ENCODE measurements at places on chromosomes 6 and 20.

DNA sequence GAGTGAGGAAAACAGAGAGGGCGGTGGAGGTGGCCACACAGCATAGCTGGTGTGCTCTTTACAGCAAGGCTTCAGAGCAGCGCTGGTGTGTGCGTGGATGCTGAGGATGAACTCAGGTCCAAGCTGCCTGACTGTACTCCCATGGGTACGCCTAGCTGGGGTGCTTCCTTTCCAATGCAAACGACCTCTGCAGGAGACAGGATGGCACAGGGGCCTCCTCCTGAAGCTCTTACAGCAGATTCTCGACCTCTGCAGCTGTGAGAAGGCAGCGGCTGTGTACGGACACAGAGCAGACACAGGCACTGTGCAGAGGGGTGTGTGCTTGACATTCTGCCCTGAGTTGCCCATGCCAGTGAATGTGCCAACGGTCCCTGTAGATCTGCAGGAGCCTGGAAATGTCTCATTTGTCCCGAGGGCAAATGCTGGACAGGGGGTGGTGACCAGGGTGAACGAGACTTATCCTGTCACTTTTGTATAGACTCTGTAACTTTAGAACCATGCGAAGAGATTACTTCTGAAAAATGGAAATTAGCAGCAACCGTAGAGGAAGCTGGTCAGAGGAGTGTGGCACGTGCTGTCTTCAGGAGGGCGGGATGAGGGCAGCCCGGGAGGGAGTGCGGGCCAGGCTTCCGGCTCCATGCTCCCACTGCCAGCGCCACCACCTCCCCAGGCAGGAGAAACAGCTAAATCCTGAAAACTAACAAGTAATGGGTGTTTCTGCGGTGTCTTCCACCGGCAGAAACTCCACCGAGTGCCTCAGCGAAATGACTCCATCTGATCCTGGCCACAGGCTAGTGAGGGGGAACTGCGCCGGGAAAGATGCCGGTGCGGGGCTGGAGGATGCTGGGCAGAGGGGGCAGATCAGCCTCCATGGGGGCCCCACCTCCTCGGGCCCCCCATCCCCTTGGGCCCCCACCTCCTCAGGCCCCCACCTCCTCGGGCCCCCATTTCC lies 120.9 kb upstream of the RPS6KA2 start:
- DNase-seq = no peak

DNA sequence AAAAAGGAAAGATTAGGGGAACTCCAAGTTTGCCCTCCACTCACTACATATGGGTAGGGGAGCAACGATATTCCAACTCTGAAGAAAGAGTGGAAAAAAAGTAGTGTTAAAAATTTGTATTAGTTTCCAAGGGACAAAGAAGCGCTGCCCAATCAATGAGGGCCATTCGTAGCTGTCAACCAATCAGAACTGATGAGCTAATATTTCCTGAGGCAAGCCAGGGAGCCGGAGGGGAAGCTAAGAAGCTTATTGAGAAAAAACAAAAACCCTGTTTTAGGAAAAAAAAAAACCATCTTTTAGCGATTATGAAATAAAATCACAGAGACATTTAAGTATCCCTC lies 59.5 kb downstream of the TRIM38 start:
- DNase-seq = no peak

DNA sequence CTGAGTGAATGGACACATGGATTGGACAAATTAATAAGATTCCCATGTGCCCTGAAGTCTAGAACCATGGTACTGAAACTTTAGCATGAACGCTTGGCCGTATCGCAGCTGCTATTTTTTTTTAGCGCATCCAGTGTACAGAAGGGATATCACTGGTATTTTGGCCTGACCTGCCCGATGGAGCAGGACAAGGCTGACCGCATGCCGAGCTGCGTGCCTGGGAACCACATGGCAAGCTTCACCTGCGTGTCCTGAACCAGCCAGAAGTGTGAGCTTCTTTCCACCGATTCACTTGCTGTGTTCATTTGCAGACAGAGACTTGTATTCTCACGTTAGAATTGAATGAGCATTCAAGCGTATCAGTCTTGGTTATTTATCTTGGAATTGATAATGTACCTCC lies 145.7 kb downstream of the CDH4 start:
- DNase-seq = no peak

DNA sequence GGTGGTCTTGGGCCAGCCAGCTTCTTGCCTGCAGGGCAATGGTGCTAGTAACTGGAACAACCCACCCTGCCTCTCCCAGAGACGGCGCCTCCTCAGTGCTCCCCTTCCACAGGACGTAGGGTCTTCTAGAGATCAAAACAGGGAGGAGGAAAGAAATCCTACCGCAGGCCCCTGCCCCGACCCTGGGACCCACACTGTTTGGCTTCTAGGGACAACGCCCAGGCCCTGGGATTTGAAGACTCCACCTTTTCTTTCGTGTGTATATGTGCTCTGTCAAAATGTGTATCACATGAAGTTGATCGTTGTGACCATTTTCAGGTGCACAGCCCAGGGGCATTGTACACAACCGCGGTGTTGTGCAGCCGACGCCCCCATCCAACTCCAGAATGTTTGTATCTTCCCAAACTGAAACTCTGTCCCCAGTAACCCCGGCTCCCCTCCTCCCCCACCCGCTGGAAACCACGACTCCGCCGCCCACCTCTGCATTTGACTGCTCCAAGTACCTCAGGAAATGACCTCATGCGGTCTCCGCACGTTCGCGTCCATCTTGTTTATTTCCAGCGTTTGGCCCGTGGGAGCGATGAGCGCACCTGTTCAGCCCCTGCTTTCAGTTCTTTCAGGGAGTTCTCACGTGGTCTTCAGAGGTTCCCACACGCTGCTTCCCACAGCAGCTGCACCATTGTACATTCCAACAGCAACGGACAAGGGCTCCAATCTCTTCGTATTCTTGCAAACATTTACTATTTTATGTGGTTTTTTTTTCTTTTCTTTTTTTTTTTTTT lies 3.4 kb upstream of the BHLHE23 start:
- DNase-seq = no peak

- no peak for DNase-seq
Observed at GRCh38 chr20:23242556-23243180, 107.9 kb upstream of the NXT1 start.

DNA sequence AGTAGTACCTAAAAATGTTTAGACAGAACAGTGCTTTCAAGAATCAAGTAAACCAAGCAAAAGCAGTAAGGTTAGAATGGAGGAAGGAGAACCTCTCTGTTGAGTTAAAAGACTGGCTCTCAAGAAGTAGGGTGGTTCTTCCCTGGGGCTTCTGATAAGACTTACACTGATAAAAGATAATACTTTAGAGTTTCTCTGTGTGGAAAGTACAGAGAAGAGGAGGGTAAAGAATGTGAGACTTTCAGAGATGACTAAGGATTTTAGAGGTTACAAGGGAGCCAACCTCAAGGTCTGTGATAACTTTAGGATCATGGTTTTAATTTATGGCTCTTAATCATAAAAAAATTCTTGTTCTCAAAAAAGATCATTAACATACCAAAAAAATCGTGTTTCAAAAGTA lies 30.9 kb upstream of the ALDH8A1 start:
- DNase-seq = no peak

DNA sequence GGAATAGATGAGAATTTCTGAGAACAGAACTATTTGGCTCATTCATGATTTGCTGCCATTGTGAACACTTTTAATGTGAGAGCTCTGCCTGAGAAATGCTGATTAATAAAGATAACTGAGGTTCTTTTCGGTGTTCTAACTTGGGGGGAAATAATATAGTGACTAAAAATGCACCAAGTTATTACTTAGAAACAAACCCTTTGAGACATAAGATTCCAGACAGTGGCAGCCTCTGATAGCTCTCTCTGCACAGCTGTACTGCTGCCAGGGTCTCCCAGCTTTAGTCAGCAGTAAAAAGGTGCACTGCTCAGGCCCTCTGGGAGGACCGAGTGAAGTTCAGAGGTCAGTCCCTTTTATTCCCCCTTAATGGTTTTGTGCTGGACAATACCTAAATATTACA lies 2.5 kb upstream of the PRDM1 start:
- DNase-seq = no peak

DNA sequence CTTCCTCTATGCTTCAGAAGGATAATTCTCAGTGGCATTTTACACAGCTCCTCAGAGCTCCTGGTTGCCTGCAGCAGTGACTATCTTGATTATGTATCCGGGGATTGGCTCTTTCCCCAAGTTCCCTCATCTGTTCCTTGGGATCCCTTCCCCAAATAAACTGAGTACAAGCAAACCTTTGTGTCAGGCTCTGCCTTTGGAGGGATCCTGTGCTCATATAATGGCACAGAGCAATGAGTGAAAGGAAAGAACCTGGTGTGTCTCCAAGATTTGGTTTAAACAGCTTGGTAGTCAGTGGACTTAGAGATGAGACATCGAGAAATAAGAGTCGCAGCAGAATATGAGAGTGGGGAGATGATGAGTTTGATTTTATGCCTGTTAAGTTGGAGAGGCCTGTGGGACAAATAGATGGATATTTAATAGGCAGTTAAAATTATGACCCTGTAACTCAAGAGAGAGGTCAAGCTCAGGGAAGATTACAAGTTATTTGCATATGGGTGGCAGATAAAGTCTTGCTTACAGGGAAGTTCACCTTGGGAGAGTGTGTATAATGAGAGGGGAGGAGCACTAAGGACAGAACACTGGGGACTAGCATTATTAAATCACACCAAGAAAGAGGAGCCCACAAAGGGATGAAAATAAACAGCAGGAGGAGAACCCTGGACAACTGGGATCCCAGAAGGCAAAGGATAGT lies 44.1 kb upstream of the GCLC start:
- no peak for DNase-seq

All from Panc1 (cell line).